ENCODE measurements at places on chromosomes 3 and 15.

GRCh38 chr3:75048650-75049049 lies 434.2 kb upstream of the CNTN3 start:
- no peak for DNase-seq

- DNase-seq = peak; percentile 63
These were observed 135.6 kb upstream of the SUCLG2 start for GRCh38 chr3:67790043-67790442.

- no peak for DNase-seq
These were observed 87.5 kb upstream of the LINGO1 start for GRCh38 chr15:77720173-77720572.

GRCh38 chr3:185846037-185846436 lies 21.2 kb upstream of the IGF2BP2 start:
- no peak for DNase-seq

DNA sequence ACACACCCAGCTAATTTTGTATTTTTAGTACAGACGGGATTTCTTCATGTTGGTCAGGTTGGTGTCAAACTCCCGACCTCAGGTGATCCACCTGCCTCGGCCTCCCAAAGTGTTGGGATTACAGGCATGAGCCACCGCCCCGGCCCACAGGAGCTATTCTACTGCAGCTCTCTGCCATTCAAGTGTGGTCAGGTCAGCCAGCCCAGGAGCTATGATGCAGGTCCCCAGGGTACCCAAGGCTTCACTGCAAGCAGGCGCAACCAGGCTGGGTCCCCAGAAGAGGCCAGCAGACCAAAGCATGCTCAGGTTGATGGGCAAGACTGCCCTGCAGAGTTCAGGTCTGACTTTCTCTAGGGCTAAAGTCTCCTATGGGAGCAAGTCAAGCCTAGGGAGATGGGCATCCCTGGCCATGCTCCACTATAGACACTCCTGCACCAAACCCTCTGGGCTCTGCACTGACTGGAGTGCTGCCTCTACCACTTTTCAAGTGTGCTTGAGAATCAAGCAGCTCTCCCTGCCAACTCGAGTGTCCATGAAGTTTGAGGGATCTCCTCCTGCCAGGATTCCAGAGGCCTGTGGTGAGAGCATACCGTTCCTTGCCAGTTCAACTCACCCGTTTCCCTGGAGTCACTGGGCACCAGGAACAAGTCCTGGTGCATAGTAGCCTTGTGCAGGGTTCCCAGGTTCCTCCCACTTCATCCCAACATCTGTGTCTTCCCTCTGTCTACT lies 30.9 kb downstream of the MYO9A start:
- DNase-seq = no peak

GRCh38 chr15:35843498-35843897 lies 297.5 kb upstream of the DPH6 start:
- DNase-seq = no peak

DNA sequence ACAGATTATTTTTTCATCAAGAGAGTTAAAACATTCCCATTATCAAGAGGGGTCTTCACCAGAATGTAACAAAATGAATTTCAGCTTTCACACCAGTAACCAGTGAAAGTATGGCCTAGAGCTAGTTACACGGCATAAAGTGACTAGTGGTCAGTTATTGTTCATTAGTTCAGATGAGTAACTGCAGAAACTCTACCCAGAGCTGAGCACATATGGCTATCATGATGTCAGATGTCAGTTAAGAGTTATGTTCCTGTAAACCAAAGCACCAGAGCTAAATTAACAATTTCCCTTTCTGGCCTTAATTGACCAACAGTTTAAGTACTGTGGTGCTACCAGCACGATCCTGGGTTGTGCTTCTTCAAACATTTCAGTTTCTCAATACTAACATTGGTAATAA lies 6.6 kb upstream of the MRPS25 start:
- DNase-seq = no peak

GRCh38 chr3:73203101-73203500 lies 141.6 kb downstream of the EBLN2 start:
- DNase-seq = no peak

- no peak for DNase-seq
These were observed 2.5 kb upstream of the EFCC1 start for GRCh38 chr3:128998561-128998960.

DNA sequence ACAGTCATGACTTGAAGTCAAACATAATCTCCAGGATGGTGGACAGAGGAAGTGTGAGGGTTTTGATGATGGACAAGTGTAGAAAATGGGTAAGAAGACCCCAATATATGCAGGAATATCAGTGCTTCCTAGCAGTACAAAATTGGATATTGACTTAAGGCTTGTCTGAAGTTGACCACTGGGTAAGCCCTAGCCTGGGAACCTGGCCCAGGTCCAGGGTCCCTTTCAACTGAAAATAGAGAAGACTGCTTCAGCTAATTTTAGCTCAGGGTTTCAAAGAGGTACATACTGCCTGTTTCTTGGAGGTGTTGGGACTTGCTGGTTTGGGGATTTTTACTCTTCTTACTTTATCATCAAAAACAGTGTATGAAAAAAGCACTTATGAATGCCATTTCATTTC lies 4.7 kb downstream of the NR1D2 start:
- no peak for DNase-seq

GRCh38 chr3:149967086-149967685 lies 3.5 kb downstream of the PFN2 start:
- DNase-seq = no peak

- no peak for DNase-seq
These were observed 27.3 kb downstream of the SLMAP start for GRCh38 chr3:57783186-57784088.
